Inflammatory macrophage treated with lipopolysaccharide for 4 hours (primary cell): ENCODE measurements at places on chromosomes 12 and 14.

GRCh38 chr14:75996488-75996887 is 10.9 kb downstream of the IFT43 start:
- no peak for DNase-seq

DNA sequence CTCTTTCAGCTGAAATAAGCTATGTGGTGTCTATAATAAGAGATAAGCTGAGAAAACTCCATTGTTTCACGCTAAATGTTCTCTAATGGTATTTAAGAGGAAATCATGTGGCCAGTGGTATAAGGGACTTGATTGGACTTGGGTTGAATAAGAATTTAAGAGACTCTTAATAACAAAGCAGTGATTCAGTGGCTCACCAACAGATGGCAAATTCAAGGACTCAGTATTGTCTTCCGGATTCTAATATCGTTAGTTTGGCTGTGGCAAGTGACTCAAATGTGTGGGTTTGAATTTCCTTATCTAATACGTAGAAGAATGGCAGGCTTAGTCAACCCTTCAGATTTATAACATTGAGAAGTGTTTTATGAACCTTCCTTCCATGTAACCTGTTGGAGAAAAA is 49.1 kb upstream of the KCNH3 start:
- DNase-seq: no peak

DNA sequence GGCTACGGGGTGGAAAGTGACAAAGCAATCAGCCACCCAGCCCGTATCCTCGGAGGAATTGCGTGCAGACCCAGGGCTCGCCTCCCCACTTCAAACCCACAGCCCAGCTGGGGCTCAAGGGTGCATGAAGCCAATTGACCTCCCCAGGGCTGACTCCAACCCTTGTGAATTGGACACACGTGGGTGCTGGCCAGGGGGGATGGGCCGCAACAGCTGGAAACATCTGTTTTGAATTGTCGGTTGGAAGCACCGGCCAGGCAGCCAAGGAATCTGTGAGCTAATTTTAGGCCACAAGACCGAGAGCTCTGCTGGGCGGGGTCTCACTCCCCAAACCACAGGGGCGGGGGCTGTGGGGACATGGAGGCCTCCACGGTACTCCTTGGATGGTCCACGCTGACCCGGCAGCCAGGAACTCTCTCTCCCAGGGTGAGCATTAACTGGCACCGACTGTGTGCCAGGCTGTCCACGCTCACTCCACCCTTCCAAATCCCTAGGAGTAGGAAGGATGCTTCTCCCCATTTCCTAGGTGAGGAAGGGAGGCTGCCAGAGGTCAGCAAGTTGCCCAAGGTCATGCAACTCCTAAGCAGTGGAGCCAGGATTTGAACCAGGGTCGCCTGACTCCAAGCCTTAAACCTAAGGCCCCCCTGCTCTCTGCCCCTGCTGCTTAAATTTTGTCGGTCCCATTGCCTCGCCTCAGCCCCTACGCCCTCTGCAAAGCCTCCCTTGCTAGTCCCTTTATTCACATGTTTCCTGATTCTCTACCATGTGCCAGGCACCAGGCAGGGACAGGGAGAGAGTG is 11.9 kb upstream of the TMEM119 start:
- no peak for DNase-seq

DNA sequence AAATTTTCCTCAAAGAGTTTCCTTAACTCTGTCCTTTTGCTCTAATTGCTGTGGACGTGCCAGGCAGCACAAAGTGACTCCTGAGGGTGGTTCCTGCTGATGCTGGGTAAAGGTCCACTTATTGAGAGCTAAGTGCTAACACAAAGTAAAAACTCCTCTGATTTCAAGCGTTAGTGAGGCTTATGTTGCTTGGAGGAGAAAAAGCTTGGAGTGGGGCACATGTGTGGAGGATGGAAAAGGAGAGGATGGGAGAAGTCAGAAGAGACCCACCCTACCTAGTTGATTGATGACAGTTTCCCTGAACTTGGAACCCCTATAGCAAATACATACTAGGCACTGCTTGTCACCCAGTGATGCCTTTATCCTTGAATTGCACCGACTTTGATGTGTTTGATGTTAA is 10.1 kb upstream of the SLC11A2 start:
- DNase-seq: no peak

DNA sequence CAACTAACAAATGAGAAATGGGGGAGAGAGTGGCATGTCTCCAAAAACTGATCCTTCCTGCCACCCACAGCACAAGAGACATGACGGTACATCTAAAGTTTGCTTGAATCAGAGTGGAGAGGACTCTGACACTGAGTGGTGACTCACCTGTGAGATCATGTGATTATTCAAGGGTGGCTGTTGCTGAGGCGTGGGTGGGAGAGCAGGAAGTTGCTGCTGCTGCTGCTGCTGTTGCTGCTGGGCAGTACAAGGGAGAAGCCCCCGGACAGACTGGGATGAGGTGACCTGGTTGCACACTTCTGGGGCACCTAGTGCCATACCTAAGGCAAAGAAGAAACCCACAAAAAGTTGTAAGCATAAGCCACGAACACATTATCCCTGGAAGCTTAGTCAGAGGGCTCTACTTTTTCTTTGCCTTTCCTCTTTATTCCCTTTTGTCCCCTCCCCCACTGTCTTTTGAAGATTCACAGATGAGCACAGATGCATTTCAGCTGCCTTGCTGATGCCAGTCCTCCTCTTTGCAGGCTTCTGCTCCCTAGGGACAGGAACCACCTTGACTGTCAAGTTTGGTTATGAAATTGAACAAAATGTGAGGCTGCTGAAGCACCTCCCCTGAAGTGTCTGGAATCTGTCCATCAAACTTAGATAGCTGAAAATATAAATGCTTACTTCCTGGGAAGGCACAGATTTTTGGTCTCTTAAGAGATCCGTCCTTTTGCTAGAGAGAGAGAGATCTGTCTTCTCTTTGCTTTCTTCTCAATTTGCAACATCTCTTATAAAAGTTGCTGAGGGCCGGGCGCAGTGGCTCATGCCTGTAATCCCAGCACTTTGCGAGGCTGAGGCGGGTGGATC is 29.4 kb upstream of the STAC3 start:
- peak; percentile 95 for DNase-seq
